ENCODE measurements at places on chromosomes 3 and 15. TPM values are rescaled to one million over a fixed set of nuclear protein-coding genes. Genes with fewer than 3 reads are reported as not detected.

DNA sequence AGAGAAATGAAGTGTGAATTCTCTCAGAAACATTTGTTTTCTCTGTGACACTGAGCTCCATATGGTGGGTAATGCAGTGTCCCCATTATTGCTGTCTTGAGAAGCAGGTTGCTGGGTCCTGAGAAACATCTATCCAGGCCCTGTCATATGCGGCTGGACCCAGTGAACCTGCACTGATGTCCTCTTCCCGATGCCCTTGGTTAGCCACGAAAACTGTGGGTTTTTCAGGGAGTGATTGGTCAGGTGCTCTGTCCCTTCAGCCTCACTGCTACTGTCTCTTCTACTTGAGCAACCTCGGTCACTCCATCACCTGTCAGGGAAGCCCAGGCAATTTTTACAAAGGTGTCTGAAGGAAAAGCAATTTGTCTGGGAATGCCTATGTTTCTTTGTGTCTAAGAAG is 77.0 kb downstream of the SLC7A14 start:
- H3K27me3 ChIP-seq = no peaks in the 10 kb centered on the region
- H3K4me3 ChIP-seq = no peak overlapping the region
- H3K36me3 ChIP-seq = no peaks in the 10 kb centered on the region

DNA sequence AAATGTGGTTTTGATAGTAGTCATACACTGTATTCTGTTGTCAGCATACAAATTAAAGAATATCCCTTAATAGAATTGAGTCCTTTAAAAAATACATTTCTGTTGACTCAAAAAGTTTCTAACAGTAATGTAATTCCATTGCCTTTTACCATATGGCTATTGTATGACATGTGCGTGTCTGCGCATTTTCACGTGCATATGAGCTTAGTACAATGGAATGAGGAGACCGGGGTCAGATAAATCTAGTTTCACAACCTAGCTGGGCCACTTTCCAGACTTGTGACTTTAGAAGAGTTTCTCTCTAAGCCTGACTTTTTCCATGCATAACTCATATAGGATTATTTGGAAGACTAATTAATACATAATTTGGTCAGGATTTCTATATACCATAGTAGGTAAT is 38.7 kb downstream of the ZBTB38 start:
- H3K4me3 ChIP-seq = no peak overlapping the region
- H3K27me3 ChIP-seq = no peaks in the 10 kb centered on the region
- no peak for DNase-seq
- H3K4me1 ChIP-seq = peaks cover 13% of the 10 kb centered on the region
- H3K27ac ChIP-seq = no peak overlapping the region

DNA sequence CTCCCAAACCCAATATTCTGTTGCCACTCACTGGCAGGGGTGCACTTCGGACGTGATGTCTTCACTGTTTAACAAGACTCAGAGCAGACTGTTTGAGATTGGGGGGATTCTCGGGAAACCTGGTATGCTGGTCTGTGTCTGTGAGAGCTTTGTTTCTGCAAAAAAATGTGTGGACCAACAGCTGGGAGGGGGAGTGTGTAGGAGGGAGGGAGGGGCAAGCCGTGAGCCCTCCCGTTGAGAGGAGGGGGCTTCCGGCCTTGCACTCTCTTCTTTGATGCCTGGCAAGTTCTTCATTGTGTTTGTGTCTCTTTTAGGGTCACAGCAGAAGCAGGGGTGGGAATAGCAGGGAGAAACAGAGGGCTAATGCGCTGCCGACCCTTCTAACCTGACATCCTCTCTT is 74.9 kb upstream of the NDN start:
- no peaks in the 10 kb centered on the region for H3K27me3 ChIP-seq
- no peak for DNase-seq
- no peak overlapping the region for H3K4me3 ChIP-seq

- peaks cover 12% of the 10 kb centered on the region for H3K36me3 ChIP-seq
- no peak overlapping the region for H3K4me3 ChIP-seq
- DNase-seq = no peak
- no peaks in the 10 kb centered on the region for H3K4me1 ChIP-seq
Measured at GRCh38 chr15:82231842-82232241, 30.7 kb downstream of the EFL1 start.

- no peaks in the 10 kb centered on the region for H3K27me3 ChIP-seq
- peak overlapping the region; percentile 99 for H3K4me3 ChIP-seq
- no peaks in the 10 kb centered on the region for H3K36me3 ChIP-seq
- DNase-seq = peak; percentile 14
- peaks cover 54% of the 10 kb centered on the region for H3K4me1 ChIP-seq
Measured at GRCh38 chr3:155853214-155854140, 750 bp downstream of the SLC33A1 start.

DNA sequence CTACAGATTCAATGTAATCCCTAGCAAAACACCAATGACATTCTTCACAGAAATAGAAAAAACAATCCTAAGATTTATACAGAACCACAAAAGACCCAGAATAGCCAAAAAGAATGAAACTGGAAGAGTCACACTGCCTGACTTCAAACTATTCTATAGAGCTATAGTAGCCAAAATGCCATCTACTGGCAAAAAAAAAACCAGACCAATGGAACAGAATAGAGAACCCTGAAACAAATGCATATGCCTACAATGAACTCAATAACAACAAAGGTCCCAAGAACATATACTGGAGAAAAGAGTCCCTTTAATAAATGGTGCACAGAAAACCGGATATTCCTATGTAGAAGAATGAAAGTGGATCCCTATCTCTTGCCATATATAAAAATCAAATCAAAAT is 19.8 kb downstream of the PDCD10 start:
- H3K27me3 ChIP-seq = no peaks in the 10 kb centered on the region
- no peak overlapping the region for H3K27ac ChIP-seq
- peaks cover 46% of the 10 kb centered on the region for H3K36me3 ChIP-seq
- H3K4me3 ChIP-seq = no peak overlapping the region
- no peak for DNase-seq

DNA sequence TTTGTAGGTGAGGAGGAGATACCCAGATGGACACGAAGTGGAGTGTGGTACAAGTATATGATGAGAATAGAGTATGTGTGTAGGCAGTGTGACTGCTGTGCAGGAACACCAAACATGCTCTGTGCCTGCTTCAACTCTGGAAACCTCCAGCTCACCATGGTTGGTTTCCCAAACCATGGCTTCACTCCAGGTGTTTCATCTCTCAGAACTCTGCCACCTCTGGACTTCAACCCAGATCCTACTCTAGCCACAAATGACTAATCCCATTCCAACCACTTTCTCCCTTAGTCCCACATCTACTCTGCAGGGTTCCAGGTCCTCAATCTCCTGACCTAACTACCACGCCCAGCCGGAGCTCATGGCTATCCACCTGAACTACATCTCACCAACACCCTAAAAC is 102.1 kb downstream of the RYK start:
- DNase-seq = no peak
- H3K36me3 ChIP-seq = peaks cover 7% of the 10 kb centered on the region
- no peaks in the 10 kb centered on the region for H3K27me3 ChIP-seq
- no peak overlapping the region for H3K27ac ChIP-seq
- no peak overlapping the region for H3K4me3 ChIP-seq

DNA sequence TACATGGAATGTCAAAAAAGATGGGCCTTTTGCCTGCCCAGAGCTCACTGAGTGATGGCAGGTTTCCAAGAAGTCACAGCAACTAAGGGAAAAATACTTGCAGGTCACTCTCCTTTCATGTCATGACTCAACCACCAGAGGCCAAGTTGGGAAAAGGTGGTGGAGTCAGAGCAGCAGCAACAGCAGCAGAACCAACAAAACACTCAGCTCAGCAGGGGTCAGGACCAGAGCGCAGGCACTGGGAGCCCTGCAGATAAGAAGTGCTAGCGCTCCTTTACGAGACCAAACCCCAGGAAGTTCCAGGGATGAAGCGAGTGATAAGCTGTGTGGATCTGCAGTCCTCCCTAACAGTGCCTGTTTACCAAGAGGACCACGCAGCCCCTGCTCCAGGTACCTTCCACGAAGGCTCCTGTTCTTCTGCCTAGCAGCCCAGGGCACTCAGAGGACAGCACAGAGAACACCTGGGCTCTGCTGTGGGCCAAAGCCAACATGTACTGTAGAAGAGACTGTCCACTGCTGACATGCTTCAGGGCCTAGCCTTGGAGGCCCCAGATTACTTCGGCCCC is 26.0 kb downstream of the POC1A start:
- no peaks in the 10 kb centered on the region for H3K27me3 ChIP-seq
- no peak overlapping the region for H3K27ac ChIP-seq
- peaks cover 1% of the 10 kb centered on the region for H3K4me1 ChIP-seq
- H3K36me3 ChIP-seq = no peaks in the 10 kb centered on the region
- H3K4me3 ChIP-seq = no peak overlapping the region
- no peak for DNase-seq

The MUC4 gene
- 0.16 TPM for total RNA-seq

The OSTN gene
- total RNA-seq = not detected

The TTC23 gene
- not detected for total RNA-seq

The CAMKV gene
- total RNA-seq = 0.35 TPM

The RNU5B-1 gene
- not detected for total RNA-seq

Measured in T-cell (primary cell).